ENCODE measurements at places on chromosomes 1 and 21.

GRCh38 chr1:41467673-41468072 is 16.8 kb downstream of the EDN2 start:
- no peak for DNase-seq

GRCh38 chr1:972726-973458 is 6.6 kb downstream of the PLEKHN1 start:
- DNase-seq, result no peak

GRCh38 chr1:183905508-183906113 is 100.7 kb downstream of the RGL1 start:
- DNase-seq, result no peak

- DNase-seq, result no peak
Measured at GRCh38 chr1:229432116-229432461, 1.8 kb downstream of the ACTA1 start.

DNA sequence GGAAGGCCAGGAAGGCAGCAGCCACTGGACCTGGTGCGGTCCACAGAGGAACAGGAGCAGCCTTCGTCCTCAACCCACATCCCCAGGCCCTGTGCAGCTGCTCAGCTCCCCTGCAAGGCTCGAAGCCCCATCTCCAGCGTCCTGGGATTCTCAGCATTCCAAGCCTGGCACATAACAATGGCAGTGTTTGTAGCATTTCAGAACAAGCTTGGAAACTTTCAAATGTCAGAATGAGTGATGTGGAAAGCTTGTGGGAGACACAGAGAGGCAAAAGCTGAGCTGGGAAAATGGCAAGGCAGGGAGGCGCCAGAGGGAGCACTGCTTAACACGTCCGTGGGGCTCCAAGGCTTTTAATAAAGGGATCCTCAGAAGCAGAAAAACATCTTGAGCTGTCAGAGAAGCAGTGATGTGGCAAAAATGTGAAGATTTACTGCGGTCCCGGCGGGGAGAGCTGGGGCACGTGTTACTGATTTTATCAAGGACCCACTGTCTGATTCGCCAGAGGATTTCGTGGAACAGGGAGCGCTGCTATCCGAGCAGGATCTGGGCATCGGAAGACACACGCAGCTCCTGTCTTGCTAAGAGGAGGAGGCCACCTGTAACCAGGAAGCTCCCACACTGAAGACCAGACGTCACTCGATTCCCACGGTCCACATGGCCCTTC is 38.1 kb downstream of the TOMM20 start:
- DNase-seq, result no peak

- no peak for DNase-seq
Measured at GRCh38 chr1:214303141-214303930, 22.4 kb downstream of the SMYD2 start.

GRCh38 chr1:176193023-176193422 is 14.1 kb downstream of the COP1 start:
- no peak for DNase-seq

- no peak for DNase-seq
Measured at GRCh38 chr1:1671365-1672119, 12.7 kb upstream of the CDK11B start.

DNA sequence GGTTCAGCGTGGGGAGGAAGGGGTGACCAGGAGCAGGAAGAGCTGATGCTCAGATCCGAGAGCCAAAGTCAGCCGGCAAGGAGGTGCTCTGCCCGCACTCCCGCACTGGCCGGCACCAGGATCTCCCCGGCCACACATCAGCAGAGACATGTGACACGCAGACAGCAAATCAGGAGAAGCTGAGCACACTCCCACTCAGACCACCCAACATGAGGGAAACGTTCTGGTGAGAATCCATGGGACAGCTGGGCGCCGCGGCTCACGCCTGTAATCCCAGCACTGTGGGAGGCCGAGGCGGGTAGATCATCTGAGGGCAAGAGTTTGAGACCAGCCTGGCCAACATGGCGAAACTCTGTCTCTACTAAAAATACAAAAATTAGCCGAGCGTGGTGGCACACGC is 18.6 kb upstream of the PTTG1IP start:
- DNase-seq, result no peak

- DNase-seq, result no peak
Measured at GRCh38 chr1:182713939-182714338, 29.6 kb upstream of the RGS8 start.

DNA sequence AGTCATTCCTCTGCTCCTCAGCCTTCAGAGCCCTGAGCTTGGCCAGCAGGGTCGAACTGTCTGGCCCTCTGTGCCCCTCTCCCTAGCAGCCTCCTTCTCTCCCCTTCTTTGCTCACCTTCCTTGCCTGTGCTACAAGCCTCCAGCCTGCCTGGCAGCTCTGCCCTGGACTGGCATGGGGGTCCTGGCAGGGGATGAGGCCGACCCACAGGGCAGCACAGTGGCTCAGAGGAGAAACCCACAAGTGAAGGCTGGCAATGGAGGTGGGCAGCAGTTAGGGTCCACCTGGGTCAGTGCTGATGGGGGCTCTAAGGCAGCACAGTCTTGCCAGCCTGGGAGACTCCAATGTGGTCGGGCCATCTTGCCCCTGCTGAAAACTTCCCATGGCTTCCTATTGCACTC is 274.2 kb downstream of the GRIK3 start:
- no peak for DNase-seq

DNA sequence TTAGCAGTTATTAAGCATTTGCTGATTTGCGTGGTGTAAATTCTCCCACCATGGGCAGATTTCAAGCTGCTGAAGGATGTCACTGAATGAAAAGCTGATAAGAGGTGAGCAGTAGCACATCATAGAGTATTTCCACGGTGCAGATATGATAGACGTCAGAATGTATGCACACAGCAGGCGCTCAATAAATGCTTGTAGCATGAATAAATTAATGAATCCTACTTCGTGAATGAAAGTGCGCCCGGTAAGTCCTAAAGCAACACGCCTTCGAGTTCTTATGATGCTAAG is 510 bp upstream of the UBIAD1 start:
- DNase-seq, result no peak

DNA sequence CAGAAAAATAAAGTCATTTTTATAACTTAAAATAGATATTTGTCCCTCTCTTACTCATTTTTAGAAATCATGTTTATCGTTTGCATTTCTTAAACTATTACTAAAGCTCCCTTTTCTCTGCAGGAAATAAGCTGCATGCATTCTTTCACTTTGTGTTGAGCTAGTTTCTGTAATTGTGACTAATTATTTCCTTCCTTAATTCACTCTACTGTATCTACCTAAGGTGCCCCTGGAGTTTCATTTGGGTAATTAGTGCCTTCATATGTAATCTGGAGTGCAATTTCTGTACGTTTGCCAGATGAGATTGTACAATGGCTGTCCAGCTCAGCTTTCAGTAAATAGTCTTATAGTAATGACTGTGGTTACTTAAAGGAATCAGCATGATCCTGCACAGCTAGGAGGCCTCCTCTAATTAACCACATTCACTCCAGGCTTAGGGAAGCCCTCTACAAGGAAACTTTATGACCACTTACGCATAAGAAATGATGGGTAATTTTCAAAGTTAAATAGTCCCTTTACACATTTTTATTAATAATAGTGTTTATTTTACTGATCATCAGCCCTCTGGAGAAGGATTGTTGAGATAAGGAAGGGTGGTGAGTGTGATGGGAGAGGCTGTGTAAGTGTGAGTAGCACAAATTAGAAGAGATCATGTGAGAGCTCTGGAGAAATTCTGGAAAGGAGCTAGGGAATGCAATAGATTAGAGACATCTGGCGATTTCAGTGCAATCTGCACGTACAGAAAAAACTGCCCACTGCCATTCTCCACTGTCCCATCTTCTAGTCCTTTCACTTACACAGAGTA is 86.8 kb downstream of the LRRC8C start:
- no peak for DNase-seq

DNA sequence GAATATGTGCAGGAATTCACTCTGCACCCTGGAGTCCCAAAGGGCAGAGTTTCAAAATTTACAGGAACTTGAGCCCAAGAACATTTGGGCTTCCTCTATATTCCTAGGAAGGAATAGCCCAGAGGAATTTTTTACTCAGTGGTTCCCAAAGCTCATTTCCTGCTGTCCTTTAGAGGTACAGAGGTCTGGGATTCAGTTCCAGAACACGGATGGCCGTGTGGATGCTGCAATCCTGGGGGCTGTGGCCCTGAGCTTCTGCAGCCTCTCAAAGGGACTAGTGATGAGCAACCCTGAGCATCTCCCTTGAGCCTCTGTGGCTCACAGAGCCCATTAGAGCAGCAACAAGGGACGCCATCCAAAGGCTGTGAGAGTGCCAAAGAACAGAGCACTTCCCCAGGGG is 10.1 kb upstream of the RHOU start:
- no peak for DNase-seq

DNA sequence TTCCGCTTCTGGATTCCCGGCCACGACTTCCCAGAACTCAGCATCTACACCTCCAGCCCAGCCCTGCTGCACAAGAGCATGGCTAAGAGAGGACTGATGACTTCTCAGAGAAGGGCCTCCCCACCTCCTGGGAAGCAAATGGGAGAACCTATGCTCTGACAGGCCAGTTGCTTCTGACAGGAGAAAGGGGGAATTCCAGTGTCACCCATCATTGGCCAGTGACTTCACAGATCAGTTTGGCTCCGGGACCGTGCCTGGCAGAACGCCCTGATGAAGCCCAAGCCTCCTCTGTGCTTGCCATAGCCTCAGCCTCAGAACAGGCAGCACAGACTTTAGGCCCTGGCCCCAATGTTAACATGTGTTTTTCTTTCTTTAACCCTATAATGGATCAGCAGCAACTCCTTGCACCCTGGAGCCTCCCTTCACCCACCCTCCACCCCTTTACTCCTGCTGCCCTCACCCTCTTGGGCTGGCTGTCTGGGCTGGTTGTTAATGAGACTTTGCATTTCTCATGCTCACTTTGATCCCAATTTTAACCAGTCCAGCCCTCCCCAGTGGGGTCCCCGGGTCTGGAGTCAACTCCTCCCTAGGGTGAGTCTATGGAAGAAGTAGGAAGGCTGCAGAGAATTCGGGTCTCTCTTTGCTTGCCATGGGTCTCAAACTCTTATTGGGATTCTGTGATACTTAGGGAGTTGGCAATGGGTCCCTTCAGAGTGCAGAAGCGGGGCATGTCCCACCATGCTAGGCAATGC is 42.7 kb upstream of the SLC30A1 start:
- no peak for DNase-seq

DNA sequence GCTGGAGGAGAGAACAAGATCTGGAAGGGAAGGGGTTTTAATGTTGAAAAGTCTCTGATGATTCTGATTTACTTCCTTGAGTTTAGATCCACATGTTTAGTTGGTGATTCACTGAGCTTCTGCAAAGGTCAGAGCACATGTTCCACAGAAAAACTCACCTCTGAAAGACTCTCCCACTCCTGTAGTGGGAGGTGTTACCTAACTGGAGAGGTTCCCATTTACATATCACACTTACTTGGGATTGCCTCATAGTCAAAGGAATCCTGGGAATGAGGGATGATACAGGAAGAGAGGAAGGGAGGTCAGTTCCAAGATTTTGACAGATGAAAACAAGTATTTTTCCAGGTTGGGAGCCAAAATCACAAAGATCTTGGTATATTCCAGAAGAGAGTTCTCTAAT is 2.7 kb upstream of the NTNG1 start:
- no peak for DNase-seq

DNA sequence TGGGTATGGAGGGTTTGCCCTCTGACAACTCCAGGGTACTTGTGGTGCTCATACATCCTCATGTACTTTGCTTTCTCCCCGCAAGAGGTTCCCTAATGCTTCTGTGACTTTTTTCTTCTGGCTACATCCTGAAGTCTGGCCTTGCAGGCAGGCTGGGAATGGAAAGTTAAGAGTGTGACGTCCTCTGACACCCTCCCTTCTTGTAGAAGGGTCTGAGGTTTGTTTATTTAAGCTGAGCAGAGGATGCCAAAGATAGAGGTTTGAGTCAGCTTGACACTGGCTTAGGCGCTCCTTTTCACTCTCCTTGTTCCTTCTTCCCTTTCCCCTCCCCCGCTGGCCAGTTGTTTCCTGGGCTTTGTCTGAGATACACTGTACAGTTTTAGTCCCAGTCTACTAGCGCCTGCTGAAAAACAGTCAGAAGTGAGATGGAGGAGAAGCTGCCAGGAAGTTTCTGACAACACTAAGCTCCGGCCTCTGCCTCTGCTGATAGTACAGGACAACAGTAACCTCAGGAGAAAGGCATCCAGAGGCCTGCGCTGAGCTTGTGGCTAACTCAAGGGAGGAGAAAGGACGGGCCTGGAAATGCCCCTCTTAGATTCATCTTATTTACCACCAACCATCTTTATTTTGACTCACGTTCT is at the start of gene MACF1:
Gene MACF1 (plus strand): TSS at position 255 of the 641 bp plus-strand sequence. CDS start 328 bp downstream, at position 583.
- DNase-seq, result no peak

GRCh38 chr1:213244664-213245091 is 193.6 kb downstream of the RPS6KC1 start:
- no peak for DNase-seq

GRCh38 chr21:15671188-15671587 is 58.6 kb upstream of the USP25 start:
- DNase-seq, result no peak

GRCh38 chr1:15222653-15223303 is 24.2 kb upstream of the FHAD1 start:
- no peak for DNase-seq

DNA sequence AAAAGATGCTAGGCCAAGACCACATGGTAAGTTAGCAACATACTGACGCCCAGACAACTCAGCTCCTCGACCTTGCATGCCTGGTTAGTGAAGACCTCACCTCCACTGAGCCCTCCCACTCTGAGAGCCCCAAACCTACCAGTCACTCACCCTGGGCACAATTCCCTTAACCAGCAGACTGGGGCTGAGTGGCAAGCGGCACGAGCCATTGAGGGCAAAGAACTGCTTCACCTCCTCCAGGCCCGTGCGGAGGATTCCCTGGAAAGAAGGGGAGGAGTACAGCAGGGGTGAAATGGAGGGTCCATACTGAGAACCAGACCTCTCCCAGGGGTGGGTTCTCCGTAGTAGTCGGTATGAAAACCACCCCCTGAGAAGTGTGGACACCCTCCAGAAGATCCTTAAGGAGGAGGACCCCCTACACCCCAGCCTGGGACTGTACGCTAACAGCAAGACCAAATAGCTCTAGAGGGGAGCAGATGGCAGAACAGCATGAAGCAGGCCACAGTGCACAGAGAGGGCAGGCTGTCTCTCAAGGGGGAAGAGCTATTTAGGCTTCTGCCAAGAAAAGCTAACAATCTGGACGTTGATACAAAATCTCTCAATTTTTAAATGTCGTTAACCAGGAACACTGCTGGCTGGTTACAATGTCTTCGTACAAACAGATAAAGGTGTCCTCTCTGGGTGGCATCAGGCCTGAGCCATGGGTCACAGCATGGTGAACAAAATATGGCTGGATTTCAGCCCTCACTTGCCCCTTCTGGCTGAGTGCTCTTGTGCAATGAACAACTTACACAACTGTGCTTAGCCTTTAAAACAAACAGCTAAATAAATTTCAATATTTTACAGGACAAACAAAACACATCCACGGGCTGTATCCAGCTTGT is 31.0 kb upstream of the PPP1R15B start:
- no peak for DNase-seq

GRCh38 chr1:33047290-33047689 is 10.6 kb upstream of the AK2 start:
- DNase-seq, result no peak

DNA sequence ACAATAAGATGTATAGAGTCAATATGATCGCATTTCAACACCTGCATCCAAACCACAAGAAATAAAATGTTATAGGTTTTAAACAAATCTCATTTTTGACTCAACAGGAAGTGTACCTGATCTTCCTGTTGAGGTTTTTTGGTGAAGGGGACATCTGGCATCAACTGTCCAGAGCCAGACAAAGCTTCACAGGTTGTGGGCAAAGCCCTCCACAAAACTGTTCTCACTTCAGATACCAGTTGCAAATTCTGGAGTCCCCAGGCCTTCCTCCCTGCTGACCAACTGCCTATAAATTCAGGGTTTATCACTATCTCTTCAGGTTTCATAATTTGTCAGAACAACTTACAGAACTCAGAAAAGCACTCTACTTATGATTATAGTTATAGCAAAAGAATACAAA is 326.1 kb upstream of the CAMK1G start:
- DNase-seq, result no peak

Data from activated T-helper 1 cell treated with anti-CD3 and anti-CD28 coated beads, Interleukin-2, amount 50 U/mL, for 16 hours (primary cell).